ENCODE measurements at places on chromosomes 5 and 9.

GRCh38 chr5:16712620-16713019 lies 95.8 kb upstream of the RETREG1 start:
- no peak for DNase-seq

DNA sequence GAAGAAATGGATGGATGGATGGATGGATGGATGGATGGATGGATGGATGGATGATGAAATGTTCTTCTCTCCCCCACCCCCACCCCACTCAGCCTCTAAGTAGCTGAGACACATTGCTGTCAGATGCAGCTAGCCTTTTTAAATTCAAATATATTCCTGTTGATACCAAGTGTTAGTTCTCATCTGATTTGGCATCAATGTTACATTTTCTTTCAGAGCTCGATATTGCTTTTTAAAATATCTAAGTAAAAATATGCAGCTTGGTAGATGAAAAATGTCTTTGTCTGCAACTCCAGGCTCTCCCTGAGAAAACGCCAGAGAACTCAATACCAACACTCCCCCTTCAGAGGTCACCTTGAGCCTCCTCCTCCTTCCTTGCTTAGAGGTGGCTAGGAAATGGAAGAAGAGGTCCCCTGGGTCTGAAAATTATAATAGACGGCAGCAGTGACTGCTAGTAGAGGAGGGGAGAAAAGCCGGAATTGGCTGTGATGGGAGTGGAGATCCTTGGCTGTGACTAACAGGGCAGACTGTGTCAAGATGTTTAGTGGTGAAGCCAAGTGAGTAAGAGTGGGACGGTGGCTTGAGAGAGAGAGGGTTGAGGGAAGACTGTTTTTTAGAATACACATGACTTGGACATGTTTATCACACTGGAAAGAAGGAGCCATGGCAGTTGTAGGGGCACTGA lies 156.0 kb downstream of the ZNF462 start:
- DNase-seq, result peak; percentile 75

GRCh38 chr5:68315679-68316271 lies 100.2 kb downstream of the PIK3R1 start:
- DNase-seq, result peak; percentile 77

- DNase-seq, result peak; percentile 98
These were observed 9.3 kb upstream of the TEX48 start for GRCh38 chr9:114691046-114691955.

DNA sequence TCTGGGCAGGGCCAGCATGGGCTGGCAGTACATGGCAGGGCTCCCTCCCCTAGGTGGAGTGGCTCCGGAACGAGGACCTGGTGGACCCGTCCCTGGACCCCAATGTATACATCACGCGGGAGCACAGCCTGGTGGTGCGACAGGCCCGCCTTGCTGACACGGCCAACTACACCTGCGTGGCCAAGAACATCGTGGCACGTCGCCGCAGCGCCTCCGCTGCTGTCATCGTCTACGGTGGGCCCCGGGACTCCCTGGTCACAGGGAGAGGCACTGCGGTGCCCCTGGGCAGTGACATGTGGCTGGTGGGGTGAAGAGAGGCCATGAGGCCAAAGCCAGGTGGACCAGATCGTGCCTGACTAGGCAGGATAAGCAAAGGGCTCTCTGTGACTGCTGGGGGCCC lies 30.4 kb downstream of the HK3 start:
- DNase-seq, result no peak

DNA sequence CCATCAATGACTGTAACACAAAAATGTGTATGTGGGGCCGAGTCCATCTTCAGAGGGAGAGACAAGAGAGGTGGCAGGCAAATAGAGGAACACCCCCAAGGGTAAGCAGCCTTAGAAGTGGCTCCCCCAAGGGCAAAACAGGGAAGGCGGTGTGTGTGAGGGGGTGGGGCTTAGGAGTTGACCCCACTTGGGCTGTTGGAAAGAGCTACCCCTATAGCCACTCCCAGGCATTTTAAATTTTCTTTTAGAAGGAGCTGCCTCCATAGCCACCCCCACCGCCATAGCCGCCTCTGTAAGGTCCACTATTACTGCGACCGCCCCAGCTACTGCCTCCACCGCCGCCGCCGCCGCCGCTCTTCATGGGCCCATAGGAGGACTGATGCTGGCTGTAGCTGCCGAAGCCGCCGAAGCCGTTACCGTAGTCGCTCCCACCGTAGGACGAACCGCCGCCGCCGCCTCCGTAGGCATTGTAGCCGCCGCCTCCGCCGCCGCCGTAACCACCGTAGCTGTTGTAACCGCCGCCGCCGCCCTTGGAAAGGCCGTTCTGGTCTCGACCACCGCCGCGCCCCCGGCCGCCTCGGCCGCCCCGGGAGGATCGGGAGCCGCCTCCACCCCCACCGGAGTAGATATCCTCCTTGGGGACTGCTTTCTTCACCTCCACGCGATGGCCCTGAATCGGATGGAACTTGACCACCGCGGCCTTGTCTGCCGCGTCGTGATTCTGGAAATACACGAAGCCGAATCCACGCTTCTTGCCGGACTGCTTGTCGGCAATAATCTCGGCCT lies 1.1 kb downstream of the HNRNPA0 start:
- peak; percentile 17 for DNase-seq

DNA sequence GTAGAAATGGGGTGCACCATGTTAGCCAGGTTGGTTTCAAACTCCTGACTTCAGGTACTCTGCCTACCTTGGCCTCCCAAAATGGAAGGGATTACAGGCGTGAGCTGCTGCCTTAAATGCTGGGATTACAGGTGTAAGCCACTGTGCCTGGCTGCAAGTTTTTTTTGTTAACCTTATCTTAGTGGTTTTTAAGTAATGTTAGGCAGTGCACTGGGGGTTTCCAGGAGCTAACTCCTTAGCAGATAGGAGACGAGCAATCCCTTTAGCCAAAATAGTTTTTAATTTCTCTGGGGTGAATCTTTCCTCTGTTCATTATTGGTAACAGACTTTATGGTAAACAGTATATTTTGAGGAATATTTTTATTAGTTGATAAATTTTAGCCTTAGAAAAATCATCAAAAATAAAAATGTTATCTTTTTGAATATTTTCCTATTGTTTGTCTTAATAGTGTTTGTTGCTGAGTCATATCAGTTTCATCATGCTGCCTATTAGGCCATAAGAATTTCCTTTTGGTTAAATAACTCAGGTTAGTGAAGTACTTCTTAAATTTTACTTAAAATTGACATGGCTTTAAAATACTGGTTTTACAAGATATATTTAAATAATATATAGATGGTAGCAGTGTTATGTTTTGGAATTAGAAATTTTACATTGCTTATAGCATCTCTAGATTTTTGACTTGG lies 37.9 kb downstream of the LMNB1 start:
- no peak for DNase-seq

GRCh38 chr5:3607541-3608181 lies 12.0 kb downstream of the IRX1 start:
- no peak for DNase-seq

DNA sequence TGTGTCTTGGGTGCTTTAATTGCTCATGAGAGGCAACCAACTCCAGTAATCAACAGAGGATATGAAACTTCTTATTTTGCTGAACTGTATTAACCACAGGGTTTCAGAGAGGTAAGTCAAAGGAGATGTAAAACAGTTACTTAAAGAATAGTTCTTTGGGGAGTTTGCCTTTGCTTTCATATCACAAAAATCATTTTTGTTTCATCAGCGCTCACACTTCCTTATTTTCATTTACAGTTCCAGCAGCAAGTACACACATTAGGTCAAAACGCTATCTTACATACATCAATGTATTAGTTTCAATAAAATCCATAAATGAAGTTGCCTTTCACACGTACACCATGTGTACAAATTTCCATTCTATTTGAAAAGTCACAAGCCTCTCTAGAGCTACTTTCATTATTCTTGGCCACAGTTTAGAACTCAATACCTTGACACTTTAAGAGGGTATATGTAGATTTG lies 50.1 kb downstream of the ST8SIA4 start:
- DNase-seq, result no peak

- no peak for DNase-seq
These were observed 35.9 kb downstream of the MAMDC2 start for GRCh38 chr9:70079417-70080037.

- no peak for DNase-seq
These were observed 584.6 kb downstream of the ANXA1 start for GRCh38 chr9:73736270-73736669.

DNA sequence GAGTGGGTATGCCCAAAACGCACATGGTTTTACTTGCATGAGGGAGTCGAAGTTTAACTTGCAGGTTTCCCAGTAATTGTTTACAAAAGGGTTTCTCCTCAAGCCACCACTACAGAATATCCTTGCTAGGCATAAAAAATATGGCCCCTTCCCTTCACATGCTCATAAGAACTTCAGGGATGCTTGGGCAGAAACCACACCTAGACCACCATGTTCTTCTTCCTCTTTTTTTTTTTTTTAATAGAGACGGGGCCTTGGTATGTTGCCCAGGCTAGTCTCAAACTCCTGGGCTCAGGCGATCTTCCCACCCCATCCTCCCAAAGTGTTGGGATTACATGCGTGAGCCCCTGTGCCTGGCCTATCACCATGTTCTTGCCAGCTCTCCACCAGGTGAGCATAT lies 18.6 kb upstream of the PLIN2 start:
- no peak for DNase-seq

DNA sequence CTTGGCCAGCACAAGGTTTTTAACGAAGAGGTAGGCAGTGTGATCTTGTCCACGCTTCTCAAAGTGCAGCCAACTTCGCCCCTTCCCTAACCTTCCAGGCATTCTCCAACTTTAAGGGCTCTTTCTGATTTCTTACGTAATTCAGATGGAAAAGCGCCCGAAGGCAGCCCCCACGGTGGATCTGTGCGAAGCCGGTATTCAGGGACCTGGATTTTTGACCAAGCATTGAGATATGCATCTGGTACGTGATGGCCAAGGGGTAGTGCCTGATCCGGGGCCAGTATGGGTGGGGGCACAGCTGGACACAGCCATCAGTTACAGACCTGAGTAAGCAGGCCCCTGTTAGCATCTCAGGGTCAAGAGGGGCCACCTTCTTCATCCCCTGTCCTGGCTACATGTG lies 80.0 kb downstream of the AMBP start:
- DNase-seq, result no peak

- DNase-seq, result no peak
These were observed 44.2 kb upstream of the NKX2-5 start for GRCh38 chr5:173279166-173279565.

- DNase-seq, result peak; percentile 26
These were observed 742.0 kb upstream of the RGMB start for GRCh38 chr5:98031496-98031895.

- DNase-seq, result no peak
These were observed 456.8 kb downstream of the EBF1 start for GRCh38 chr5:158642879-158643278.

DNA sequence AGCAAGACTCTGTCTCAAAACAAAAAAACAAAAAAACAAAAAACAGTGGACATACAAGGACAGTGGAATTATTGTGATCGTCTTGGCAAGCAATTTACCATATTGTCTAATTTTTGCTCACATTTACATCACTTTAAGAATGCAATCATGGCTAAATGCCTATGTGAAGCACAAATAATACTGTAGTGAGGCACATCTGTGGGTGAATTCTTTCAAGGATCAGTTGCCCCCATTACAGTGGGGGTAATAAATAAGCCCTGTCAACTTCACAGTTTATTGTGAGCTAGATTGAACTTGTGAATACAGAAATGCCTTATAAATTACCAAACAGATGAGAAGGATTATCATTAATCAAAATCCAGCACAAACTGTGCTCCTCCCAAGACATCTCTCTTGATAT lies 150.2 kb upstream of the PAPPA start:
- DNase-seq, result no peak

- peak; percentile 82 for DNase-seq
These were observed 3.9 kb downstream of the CCDC183 start for GRCh38 chr9:136799854-136800657.

DNA sequence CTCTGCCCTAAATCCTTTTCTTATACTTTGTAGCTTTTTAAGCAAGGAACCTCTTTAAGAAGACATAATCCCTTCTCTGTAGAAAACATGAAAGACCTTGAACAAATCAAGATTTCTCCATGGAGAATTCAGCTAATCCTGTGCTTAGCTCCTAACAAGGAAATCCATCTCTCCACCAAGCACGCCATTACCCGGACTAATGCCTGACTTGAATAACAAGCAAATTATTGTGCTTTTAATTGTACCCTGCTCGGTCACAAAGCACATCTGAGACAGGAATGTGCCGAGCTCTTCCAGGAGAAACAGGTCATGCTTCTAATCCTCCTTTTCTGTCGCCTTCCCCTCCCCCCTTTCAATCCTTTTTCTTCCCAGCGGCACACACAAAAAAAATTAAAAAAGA lies 141.3 kb downstream of the PSAT1 start:
- DNase-seq, result no peak

DNA sequence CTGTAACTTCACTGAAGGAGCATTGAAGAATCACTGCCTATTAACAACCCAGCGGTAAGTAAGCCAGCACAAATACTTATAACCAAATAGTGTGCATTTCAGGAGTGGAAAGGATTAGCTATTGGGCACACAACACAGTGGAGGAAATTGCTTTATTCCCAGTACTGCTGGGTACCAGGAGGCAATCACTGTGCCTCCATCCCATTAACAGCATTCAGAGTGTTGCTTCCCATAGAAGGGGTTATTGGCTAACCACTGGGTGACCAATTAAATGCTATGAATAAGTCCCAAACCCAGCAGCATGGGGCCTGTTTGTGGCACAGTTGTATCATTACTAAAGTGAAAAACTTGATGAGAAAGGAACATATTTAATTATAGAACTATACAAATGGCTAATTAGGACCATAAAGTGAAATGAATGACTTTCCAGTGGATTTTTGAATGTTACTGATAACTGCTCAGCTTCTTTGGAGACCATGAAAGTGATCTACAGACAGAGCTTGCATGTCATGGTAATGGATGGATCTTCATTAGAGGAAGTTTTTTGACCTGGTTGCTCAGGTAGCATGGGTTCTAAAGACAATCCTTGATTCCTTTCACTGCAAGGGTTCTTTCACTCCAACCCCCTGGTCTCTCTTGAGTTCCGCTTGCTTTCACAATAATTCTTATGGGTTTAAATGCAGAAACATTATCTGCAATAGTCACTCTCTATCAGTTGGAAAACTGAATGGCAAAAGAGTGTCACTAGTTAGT lies 413.3 kb upstream of the RORB start:
- DNase-seq, result no peak

GRCh38 chr5:32225445-32225844 lies 51.3 kb upstream of the GOLPH3 start:
- DNase-seq, result peak; percentile 13

- DNase-seq, result peak; percentile 93
These were observed 37.2 kb downstream of the FAM240B start for GRCh38 chr9:38682713-38683112.

DNA sequence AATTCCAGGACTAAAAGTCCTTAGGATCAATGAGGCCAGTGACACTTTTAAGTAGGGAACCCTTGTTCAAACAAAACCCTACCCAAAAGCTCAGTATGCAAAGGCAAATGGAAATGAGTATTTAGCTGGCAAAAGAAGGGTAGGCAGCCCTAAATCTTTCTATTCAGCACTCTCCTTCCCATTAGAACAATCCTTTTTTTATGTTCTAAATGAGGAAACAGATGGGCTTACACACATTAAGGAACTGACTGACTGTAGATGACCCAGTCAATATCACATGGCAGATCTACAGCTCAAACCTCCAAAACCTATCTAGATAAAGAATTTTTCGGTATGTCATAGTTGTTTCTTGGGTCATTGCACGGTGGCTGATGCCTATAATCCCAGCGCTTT lies 7.2 kb downstream of the CSNK1A1 start:
- DNase-seq, result no peak

GRCh38 chr5:125113328-125113727 lies 366.9 kb upstream of the ZNF608 start:
- peak; percentile 73 for DNase-seq

All from kidney tubule cell (primary cell).